ENCODE measurements at places on chromosomes 6 and 20.
A peak's percentile ranks its signal among the peaks of the same experiment; 100 is the strongest.

DNA sequence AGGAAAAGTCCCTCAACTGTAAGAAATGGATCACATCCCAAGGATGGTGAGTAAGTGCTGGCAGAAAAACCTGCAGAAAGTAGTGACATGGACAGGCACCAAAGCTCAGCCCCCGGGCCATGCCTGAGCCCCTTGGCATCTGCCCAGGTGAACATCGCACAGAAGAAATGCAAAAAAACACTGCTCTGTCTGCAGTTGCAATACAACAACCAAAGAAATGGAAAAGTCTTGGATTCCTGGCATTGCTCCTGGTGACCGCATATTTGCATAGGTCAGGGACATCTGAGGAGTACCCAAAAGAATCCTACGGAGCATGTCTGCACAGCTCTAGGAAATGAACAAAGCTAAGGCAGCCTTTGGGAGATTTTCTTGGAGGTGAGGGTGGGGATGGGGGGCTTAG, 63.1 kb upstream of the PTPRT start:
- no peak for DNase-seq

DNA sequence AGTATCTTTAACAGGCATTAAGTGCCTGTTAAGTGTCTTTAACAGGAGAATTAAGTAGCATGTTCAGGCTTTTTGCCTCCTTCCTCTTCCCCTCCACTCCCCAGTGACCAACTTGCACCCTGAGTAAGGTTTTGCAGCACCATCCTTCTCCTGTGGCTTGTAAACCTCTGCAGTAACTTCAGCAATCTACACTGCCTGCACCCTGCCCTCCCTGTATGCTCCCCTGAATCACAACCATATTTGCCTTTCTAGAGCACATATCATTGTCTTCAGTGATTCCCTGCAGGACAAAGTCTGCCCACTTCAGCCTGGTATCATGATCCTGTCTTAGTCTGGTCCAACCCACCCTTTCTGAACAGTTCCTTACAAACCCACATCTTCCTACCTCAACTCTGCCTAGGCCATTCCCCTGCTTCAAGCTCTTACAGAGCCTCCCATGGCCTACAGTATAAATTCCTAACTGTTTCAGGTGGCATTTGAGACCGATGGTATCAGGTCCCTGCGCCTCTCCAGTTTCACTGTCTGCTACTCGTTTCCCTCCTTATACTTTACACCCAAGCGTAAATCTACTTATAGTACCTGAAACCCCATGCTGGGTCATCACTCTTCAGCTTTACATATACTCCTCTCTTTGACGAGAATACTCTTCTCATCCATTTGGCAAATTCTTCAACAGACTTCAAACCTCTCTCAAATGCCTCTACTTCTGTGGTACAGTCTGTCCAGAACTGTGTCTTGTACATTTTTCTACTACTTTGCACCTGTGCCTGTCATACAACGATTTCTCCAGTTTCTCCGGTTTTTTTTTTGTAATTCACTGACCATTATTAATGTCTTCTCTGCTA, 69.8 kb downstream of the ZHX3 start:
- DNase-seq: no peak

- no peak for DNase-seq
Measured at GRCh38 chr20:38550274-38550673, 30.7 kb upstream of the ADIG start.

DNA sequence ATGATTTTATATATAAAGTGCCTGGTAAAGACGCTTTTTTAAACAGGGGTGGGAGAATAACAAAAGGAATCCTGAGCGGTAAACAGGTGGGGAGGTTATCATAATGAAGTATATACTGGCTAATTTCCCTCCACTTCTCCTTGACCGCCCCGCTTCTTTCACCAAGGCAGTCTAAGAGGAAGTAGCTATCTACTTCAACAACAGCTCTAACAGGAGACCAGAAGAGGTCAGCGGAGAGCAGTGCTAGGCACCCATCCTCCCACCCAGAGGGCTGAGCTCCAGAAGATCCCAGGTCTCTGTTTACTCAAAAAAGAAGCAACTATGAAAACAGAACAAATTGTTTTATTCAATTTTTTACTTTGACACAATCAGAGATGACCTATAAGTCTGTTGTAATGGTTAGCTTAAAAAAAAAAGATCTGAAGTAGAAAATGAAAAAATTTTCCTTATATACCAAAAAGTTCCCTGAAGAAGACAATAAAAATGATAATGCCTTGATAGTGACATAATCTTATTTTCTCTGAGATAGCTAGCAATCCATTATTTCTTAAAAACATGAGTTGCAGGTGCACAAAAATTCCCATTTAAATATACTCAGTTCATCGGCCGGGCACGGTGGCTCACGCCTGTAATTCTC, 141.1 kb downstream of the PDSS2 start:
- no peak for DNase-seq

DNA sequence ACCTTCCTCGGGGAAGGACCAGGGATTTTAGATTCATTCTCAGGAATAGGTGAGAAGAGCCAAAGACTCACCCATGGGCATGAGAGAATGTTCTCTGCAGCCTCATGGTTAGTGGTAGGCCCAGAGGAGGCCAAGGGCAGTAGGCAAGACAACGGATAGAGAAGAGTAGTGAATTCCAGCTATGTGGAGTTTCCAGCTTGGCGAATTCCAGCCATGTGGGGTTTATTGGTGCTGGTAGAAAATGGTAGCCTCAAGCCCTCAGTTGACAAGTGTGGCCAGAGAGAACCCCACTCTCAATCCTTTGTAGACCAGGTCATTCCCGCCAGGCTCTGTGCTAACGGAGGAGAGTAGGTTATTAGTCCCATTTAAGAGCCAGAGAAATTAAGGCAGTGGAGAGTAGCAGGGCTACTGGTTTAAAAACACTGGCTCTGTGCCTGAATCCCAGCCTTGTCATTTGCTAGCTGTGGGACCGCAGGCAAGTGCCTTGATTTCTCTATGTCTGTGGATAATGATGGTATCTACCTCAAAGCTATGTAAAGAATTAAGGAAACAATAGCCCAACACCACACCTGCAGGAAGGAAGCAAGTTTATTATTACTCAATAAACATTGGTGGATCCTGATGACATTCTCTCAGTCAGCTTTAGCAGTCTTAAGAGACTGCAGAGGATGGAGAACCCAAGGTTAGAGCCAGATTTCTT, 2.0 kb upstream of the SLC9A8 start:
- DNase-seq: no peak

DNA sequence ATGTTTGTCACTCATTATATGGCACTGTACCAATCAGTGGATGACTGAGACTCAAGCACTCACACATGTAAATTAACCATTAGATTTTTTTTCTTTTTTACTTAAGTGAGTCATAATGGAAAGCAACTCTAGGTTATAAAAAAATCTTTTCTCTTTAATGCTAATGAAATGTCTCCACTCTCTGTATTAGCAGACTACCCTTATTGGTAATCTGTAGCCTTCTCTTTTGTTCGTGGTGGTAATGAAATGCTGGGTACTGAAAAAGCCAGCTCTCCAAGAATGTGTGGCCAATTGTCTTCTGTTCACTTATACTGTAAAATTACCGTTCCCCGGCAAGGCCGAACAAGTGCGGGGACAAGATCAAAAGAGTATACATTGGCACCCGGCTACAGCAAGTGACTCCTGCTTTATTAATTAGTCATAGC, 69.0 kb downstream of the AFG1L start:
- DNase-seq: no peak

GRCh38 chr6:150745896-150746295, 119.6 kb upstream of the MTHFD1L start:
- no peak for DNase-seq

DNA sequence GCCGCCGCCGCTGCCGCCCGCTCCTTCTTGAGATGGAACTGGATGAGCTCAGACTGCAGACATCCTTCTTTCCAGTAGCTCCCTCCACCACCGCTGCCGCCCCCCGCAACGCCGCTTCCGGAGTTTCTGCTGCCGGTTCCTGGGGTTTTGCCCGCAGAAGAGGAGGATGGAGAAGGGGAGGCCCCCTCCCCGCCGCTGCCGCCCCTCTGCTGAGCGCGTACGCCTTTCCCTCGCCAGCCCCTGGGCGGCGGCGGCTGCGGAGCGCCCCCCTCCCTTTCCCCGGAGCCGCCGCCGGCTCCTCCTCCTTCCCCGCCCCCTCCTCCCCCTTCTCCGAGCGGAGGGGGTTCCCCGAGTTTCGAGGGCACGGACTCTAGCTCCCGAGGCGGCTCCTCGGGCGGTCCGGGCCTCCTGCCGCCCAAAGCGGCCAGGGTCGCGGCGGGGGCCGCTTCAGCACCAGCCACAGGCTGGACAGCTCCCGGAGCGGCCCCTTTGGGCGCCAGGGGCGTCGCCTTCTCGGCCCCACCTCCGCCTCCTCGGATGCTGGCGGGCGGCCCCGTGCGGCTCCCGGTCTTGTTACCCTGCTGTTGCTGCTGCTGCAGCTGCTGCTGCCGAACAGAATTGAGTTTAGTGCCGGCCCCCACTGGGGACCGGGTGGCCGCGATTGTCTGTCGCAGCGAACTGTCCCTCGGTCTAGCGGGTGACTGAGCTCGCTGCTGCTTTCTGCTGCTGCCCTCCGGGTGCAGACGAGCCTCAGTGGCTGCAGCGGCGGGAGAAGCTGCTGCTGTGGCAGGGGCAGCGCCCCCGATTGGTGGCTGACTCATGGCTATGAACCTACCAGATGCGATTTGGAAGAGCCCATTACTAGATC, 3.1 kb downstream of the MTCL3 start:
- DNase-seq: peak; percentile 86

- no peak for DNase-seq
Measured at GRCh38 chr6:47061309-47062300, 19.5 kb upstream of the ADGRF1 start.

GRCh38 chr6:20978151-20978614, 443.9 kb downstream of the CDKAL1 start:
- no peak for DNase-seq

GRCh38 chr6:164409309-164410009, 899.9 kb downstream of the C6orf118 start:
- DNase-seq: no peak

DNA sequence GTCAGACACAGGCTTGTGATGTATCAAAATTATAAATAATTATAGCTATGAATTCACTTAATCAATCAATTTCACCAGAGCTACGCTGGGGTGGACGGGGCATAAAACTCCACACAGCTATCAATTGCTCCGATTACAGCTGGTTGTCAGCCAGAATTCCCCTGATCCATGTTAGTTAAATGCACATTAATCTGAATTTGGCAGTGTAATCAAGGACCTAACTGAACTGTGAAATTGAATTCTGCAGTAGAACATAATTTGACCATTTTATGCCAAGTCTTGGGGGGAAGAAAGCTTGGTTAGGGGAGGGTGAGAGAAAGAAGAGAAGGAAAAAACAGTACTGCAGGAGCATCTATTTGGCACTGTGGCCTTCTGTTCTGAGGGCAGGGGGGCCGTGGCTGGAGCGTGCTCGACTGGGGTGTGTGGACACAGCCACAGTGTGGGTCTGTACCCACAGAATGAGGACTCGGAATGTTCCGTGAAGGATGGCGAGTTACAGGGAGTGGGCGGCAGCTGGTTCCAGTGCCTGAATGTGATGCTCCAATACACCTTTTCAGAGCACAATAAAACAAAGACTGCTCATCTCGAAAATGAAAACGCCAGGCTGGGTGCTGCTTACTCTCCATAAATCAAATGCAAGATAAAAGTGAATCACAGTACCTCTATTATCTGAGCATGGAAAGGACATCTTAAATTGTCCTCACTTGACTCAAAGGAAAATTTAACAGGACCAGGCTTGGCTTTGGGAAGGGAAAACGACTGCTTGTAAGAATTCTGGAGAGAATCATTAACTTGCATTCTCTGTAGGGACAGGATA, 59.2 kb downstream of the LAMP5 start:
- no peak for DNase-seq

- no peak for DNase-seq
Measured at GRCh38 chr6:85644279-85644762, 1.6 kb upstream of the SYNCRIP start.

DNA sequence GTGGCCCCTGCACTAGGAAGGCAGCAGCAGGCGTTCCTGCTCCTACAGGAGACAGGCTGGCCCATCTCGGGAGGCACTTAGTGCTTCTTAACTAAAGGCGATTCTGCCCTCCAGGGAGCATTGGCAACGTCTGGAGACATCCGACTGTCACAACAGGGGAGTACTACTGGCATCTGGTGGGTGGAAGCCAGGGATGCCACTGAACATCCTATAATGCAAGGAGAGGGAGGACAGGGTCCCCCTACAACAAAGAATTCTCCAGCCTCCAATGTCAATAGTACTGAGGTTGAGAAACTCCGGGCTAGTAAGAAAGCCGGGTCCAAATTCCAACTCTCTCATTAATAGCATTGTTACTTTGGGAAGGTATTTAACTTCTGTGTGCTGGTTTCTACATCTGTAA, 119.4 kb upstream of the ARMC2 start:
- no peak for DNase-seq

GRCh38 chr6:73081955-73082354, 143.3 kb downstream of the KHDC1L start:
- DNase-seq: no peak

- DNase-seq: peak; percentile 74
Measured at GRCh38 chr6:107657755-107658461, 166.2 kb downstream of the SCML4 start.

DNA sequence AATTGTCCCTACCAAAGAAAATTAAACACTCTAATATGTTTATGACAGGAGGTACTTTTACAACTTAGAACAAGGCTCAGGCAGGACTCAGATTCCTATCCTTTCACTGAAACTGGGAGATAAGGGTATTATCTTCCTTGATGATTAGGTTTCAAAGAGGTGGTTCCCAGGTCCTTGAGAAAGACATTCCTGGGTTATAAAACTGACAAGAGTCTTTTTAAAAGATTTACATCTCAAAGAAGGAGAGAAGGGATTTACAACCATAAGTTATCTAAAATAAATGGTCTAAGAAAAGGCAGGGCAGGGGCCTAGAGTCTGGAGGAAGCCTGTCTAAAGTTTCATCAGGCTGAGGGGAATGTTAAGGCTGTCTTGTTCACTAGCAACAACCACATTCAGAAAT, 1492.5 kb downstream of the HACE1 start:
- no peak for DNase-seq

DNA sequence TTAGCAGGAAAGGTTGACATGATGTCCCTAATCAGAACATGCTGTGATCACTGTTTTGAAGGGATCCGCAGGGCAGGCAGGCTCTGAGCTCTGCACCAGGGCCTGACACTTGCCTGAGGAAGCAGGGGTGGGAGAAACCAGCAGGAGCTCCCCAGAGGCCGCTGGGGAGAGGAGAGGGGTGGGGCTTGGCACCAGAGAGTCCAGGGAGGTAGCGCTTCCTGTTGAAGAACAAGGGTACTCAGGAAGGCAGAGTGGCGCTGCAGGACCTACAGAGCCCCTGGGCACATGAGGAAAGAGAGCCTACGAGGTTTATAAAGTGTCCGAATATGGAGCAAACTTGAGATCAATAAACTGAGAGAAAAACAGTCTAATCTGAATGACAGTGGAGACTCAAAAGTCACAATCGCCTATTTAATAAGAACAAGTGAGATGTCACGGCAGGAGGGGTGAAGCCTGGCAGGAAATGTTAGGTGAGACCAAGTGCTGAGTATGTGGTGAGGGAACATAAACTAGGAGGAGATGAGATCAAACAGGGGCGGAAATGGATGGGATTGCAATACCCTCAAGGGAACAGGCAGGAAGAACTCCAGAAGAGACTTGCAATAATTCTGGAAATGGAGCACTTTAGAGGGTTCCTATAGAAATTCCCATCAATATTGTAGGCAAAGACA, 5.8 kb upstream of the TBXT start:
- no peak for DNase-seq

Measured in activated CD8-positive, alpha-beta memory T cell treated with anti-CD3 and anti-CD28 coated beads for 24 hours (primary cell).